ENCODE measurements at places on chromosomes 2 and 18.

GRCh38 chr2:207790898-207791297, 21.2 kb upstream of the FZD5 start:
- no peak for DNase-seq

DNA sequence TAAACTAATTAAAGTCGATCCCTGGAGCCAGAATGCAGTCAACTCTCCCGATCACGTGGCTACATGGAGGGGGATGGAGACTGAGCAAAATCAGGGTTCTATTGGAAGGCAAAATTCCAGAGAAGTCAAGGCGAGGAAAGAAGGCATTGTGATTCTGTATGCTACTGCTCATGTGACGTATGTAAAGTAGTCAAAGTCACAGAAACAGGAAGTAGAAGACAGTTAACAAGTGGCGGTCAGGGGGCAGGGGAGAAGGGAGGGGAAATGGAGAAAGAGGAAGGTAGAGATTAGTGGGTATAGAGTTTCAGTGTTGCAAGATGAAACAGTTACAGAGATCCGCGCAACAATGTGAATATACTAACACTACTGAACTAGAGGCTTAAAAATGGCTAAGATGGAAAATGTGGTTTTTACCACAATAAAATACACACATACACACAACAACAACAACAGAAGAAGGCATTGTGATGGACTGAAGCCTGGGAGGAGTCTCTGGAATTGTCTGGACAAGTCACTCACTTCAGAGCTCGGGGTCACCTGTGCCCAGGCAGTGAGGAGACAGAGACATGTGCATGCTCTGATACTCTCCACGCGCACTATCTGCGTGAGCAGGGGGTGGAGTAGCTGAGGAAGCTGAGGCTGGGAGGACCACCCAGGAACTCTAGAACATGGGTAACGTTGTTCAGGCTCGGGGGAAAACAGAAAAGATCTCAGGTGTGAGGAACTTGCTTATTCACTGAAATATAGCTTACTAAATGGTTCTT, 89.9 kb upstream of the CDCA7 start:
- DNase-seq = no peak

- DNase-seq = no peak
Measured at GRCh38 chr2:207097278-207097677, 68.5 kb downstream of the KLF7 start.

DNA sequence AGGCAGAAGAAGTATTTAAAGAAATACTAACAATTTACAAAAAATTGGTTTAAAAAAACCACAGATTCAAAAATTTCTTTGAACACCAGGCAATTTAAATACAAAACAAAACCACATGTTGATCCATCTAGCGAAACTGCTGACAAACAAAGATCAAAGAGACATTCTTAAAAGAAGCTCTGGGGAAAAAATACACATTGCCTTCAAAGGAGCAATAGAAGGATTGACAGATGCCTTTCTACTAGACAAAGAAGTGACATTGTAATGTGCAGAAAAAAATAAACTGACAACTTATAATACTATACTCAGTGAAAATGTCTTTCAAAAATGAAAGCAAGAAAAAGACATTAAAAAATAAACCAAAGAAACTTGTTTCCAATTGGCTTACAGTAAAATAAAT, 12.6 kb upstream of the EIF2AK3 start:
- DNase-seq = no peak

DNA sequence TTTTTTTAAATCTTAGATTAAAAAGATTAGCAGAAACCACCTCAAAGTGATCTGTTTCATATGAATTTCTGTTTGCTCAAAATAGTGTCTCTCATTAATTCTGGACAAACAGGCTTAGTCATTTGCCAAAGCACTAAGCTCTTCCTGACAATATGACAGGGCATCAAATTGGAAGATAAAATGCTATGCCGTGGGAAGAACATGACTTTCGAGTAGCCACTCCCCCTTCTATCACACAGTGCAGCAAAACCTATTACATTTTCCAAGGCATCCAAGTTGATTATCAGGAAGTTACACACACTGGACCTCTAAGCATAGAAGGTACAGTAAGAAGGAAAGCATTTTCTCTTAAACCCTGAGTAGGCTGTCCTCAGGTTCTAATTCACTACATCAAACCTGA, 89.5 kb downstream of the STK39 start:
- no peak for DNase-seq

DNA sequence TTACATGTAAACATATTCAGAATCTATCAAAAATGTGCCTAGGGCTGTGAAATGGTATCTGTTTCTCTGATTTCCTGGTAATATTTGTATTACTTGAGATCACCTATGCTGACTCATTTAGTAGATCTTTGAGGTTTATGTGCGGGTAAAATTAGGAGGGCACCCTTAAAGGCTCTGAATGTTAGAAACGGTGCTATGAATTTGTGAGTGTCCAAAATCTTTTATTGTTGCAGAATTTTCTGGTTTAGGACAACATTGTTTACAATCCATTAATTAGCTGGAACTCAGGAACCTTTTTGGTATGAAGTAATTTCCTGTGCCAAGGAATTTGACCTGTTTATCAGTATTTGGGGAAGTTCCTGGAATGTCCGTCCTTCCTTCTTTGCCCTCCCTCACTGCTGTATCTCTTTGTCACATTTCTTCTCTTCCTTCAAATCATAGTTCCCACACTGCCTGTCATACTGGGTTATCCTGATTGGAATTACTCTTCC, 130.5 kb downstream of the TANC1 start:
- no peak for DNase-seq

GRCh38 chr2:129877795-129878775, 101.4 kb upstream of the RAB6C start:
- DNase-seq = no peak

DNA sequence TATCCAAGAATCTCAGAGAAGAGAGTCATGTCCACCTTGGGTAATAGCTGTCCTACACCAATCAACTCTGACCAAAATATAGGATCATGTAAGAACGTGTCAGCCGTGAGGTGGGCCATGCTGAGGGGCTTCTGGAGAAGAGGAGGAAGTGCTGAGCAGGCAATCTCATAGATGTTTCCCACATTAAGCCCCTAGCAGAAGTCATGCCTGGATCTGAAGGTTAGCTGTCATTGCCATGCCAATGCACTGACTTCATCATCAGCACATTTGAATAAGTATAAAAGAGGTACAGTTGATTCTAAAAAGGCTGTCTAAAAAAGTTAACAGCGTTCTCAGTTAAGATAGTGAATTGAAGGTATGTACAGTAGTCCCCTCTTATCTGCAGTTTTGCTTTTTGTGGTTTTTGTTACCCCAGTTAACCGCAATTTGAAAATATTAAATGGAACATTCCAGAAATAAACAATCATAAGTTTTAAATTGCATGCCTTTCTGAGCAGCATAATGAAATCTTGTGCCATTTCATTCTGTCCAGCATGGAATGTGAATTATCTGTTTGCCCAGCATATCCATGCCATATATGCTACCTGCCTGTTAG, 67.2 kb upstream of the TMEM17 start:
- DNase-seq = no peak

DNA sequence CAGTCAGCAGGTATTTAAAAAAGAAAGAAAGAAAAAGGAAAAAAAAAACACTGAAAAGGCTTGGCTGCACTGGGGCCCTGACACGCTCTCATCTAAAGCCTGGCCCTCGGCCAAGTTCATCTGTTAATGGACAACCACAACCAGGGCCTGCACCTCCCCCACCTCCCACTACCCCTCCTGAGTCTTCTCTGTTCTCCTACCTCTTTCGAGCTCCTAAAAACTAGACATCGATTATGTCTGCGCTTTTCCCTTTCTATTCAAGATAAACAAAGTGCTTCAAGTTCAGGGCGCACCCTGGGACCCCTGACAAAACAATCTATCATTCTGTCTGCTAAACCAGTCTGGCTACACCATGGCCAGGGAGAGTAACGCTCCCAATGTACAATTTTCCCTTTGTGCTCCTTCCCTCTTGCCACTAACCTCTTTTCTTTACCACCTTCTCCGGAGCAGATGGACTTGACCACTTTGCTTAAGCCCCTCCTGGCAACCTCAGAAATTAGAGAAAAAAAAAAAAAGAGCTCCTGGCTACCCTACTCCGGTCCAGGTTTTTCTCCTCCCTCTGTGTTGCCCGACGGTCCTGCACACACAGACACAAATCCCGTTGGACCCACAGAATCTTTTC, 22.7 kb downstream of the BCL11A start:
- DNase-seq = no peak

DNA sequence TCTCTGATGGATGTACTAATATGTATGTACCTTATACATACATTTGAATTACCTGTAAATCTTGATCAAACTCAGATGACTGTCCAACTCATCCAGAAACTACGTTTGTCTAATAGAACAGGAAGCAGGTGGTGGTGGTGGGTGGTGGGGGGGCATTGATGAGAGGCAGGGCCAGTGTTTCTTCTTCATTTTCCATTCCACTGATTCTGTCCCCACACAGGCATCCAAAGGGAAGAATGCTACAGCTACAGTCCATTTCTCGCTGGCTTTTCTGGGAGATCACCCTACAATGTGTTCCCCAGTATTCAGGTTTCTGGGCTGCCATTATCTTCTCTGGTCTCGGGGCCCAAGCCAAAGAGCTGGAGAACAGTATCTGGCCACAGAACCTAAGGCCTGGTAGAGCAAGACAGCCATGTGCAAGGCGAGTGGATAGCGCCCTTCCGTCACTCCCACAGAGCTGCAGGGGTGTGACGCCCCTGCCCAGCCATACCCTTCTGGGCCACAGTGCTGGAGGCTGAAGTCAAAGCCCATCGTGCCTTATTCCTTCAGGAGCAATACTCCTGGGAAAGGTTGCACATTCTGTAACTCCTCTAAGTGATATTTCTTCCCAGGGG, 54.5 kb downstream of the BCL11A start:
- no peak for DNase-seq

DNA sequence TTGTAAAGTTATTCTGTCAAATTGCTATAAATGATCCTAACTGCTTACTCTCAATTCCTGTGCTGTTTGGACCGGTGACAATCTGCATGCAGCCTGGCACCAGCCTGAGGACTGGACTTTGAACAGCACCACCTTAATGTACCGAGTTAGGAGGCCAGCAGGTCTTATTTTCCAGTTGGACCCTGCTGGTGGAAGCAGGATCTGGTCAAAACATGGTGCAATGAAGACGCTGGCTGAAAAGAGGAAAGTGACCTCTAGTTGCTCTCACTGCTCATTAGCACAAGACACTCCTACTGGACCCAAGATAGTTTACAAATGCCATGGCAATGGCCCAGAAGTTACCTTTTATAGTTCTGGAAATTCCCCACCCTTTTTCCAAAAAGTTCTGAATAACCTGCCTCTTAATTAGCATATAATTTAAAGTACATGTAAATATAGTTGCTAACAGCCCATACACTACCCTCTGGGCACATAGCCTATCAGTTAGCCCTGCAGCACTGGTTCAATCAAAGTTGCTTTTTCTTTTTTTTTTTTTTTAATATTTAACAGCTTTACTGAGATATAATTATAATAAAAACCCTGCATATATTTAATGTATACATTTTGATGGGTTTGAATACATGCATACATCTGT, 35.8 kb downstream of the RBKS start:
- DNase-seq = no peak

DNA sequence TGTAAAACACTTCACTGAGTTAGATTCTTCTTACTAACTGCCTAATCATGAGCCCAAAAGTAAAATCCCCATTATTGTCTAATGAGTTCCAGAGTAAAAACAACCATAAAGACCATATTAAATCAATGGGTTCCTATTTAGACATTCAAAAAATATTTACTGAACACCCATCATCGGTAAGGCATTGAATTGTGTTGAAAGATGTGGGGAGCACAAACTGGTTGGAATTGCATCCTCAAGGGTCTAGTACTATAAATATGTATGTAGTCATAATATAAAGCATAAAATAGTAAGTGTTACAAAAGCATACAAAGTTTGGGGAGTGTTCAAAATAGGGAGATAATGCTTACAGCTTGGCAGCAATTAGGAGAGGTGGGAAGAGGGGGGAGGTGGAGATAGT, 3.0 kb upstream of the MARCHF4 start:
- DNase-seq = no peak

DNA sequence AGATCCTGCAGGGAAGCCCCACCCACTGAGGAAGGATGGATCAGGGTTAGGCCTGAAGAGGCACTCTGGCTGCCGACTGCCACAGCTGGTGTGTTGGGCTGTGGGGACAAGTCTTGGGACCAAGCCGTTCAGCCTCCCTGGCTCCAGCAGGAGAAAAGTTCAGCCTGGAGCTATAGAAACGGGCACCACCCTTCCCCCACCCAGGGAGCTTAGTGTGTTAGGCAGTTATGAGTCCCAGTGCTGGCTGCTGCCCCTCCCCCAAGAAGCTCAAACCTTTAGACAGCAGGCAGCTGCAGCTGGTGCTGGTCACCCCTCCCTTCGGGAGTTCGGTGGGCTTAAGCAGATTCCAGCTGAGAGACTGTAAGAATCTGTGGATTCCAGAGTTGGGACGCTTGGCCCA, 447.1 kb upstream of the HS6ST1 start:
- no peak for DNase-seq

GRCh38 chr18:32583431-32583830, 112.7 kb upstream of the GAREM1 start:
- DNase-seq = no peak

DNA sequence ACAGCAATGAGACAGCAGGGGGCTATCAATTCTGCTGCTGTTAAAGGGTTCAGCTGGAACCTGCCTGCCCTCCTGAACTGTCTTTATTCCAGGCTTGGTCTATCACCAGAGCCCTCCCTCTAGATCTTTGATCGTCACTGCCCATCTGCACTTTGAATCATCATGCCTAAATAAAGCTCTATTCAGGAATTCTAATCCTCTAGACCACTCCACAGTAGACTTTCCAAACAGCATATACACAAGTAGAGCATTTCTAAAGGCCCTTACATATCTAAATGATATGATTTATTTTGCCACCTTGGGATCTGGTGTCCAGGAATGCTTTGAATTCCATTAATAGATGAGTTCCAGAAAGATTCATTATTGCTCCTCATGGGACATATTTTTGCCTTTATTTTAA, 542.1 kb upstream of the SYT4 start:
- no peak for DNase-seq

GRCh38 chr2:220198896-220199295, 571.5 kb downstream of the SLC4A3 start:
- no peak for DNase-seq

DNA sequence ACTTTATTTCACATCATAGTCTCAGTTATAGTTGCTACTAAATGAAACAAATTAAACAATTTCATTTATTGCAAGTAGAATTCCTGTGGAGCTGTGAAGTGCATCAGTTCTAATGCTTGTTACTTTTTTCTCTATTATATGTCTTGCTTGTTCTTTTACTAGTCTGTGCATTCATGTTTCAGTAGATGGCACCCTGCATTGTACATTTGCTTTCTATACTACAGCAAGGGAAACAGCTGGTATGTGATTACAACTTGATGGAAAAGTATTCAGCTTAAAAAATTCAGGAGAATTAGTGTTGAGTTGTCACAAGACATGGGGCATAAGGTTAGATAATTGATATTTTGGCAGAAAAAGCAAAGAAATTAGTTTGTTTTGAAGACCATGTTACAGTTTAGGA, 72.3 kb downstream of the TANK start:
- DNase-seq = no peak

- DNase-seq = no peak
Measured at GRCh38 chr2:170260188-170260587, 82.2 kb downstream of the MYO3B start.

- DNase-seq = no peak
Measured at GRCh38 chr2:201937343-201937742, 96.3 kb upstream of the FZD7 start.

Data from stimulated activated CD4-positive, alpha-beta T cell treated with anti-CD3 and anti-CD28 coated beads, Interleukin-4, amount 100 ng/mL, for 24 hours (primary cell).